ENCODE measurements at places on chromosomes 16 and 17.

GRCh38 chr17:36849871-36850348 is 87.4 kb upstream of the LHX1 start:
- peak; percentile 71 for DNase-seq

DNA sequence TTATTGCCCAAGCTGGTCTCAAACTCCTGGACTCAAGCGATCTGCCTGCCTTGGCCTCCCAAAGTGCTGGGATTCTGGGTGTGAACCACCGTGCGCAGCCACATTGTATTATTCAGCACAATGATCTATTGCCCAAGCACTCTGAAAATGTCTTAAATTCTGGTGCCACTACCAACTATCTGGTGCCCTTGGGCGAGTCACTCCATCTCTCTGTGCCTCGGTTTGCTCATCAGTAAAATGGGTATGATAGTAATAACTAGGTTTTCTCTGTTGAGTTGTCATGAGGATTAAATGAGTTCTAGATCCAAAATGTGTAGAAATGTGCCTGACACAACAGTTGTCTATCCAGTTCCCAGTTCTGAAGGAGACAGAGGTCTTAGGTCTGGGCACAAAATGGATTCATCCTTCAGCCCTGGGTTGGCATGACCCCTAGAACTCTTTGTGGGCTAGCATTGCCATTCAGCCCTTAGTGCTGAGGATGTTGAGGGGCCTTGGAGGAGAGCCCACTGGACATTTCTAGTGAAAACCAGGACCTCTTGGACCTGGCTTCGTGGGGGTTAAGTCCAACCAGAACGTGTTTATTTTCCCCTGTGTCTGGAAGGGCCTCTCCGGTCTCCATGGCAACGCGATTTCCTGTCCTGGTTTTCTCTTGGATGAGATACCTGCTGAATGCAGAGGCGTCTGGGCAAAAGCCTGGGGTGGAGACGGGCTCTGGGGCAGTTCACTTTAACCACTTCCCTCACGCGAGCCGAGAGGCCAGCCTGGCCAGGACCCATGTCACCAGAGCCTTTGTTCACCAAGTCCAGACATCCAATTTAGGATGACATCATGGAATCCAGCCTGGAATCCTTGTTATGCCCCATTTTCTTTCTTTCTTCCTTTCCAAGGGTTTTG is 43.7 kb upstream of the TNRC6A start:
- DNase-seq, result no peak

DNA sequence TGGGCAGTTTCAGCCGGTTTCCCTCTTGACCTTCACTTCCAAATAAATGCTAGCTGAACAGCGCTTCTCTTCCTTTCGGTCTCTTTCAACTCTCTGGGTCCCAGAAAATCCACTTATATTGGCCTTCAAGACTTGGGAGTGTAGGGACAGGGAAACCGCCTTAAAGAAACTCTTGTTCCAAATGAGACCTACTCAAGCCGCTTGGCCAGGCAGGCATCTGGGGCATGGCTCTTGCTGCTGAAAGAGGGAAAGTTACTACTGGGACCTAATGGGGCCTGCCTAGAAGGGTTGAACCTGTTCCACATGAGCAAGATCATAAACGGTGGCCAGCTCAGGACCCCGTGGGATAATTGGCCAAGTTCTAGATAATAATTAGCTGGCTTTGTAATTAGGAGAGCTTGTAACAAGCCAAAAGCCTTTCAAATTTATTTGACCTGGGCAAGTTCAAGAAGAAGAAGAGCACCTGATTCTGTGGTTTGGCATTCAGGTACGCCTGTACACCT is 13.2 kb downstream of the CDH1 start:
- no peak for DNase-seq

DNA sequence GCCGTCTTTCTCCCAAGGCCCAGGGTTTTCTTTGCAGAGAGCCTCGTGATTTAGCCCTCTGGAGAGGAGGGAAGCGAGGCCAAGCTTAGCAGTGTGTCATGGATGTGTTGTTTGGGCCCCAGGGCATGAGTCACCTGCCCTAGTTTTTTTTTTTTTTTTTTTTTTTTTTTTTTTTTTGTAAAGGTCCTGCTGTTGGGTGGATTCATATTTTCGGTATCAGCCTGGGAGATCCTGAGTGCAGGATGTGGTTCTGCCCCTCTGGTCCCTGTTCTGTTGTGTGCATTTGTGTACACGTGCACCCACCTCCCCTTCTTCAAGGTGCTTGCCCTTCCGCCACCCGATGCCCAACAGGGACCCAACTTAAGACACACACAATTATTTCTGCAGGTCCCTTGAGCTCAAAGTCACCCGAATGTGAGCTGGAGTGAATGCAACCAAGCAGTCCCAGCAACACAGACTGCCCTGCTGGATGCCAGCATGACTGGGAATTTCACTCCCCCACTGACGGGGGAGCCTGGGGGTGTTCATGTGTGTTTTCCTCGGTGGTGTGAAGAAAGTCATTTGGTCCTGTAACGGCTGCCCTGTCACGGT is 265.8 kb upstream of the TNRC6C start:
- no peak for DNase-seq

DNA sequence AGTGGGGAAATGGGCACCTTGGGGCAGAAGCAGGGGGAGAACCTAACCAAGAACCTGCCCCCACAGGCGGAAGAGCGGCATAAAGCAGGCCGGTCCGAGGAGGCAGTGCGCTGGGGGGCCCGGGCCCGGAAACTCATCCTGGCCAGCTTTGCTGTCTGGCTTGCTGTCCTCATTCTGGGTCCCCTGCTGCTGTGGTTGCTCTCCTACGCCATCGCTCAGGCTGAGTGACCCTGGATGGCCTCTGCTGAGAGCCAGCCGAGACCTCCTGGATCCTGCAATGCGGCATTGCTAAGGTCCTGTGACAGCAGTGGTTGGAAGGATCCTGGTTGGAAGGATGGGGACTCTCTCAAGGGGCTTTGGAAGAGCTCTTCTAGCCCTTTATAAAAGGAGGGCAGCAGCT is 4.5 kb upstream of the PHKG2 start:
- DNase-seq, result no peak

DNA sequence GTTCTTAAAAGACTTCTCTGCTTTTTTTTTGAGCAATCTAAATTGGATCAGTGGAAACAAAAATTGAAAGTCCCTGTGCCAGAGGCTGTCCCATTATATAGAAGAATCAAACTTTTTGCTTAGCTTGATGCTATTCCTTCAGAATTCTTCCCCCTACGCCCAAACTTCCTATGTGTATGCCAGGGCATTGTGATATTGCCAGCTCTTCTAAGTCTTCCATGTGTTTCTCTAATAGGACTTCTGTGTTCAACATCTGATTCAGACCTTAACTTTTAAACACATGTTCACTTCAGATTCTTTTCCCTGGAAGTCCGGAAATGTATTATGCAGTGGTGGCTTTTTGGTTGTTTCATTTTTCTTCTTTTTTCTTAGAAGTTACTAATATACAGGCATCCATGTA is 18.7 kb downstream of the PTRH2 start:
- no peak for DNase-seq

Measured in stimulated activated CD4-positive, alpha-beta T cell treated with anti-CD3 and anti-CD28 coated beads, Interleukin-4, amount 100 ng/mL, for 24 hours (primary cell).